Effector CD4-positive, alpha-beta T cell (primary cell): ENCODE measurements at places on chromosomes 4 and X.
A peak's percentile ranks its signal among the peaks of the same experiment; 100 is the strongest.

- no peak for DNase-seq
Observed at GRCh38 chr4:45094684-45095083, 368.3 kb upstream of the GNPDA2 start.

DNA sequence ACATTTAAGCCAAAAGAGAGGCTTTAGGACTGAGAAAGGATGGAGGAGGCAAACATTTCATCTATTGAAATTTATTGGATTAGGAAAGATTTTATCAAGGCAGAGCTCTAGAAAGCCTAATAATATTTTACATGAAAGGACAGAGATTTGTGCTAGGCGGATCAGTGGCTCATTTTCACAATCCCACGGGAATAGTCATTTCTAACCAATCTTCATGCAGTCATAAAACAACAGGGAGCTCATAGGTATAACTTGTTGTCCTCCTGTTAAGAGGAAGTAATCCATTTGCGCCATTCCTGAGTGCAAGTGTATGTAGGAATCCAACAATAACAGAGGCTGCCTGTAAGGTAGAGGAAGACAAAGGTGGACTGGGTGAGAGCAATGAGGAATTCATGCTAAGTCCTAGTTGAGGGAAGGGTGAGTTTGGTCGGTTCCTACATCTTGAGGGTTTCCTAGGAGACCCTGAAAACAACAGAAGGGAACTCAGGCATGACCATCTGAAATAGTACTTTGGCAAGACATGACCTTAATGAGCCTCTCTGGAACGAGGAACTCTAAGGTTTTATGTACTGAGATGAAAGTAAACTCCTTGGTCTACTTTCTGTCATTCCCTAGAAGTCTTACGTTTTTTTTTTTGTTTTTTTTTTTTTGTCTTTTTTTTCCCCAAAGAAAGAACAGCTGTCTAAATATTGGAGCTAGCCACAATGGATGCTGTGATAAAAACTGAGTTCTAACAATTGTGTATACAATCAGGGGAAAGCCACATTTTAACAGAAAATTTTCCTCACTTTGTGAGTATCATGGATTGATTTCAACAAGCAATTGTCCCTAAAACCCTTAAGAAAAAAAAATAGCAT lies 89.7 kb downstream of the GEMIN8 start:
- DNase-seq = no peak

- DNase-seq = no peak
Observed at GRCh38 chrX:69386681-69387080, 117.4 kb upstream of the NALF2 start.

- DNase-seq = no peak
Observed at GRCh38 chr4:104575278-104575677, 80.6 kb upstream of the CXXC4 start.

DNA sequence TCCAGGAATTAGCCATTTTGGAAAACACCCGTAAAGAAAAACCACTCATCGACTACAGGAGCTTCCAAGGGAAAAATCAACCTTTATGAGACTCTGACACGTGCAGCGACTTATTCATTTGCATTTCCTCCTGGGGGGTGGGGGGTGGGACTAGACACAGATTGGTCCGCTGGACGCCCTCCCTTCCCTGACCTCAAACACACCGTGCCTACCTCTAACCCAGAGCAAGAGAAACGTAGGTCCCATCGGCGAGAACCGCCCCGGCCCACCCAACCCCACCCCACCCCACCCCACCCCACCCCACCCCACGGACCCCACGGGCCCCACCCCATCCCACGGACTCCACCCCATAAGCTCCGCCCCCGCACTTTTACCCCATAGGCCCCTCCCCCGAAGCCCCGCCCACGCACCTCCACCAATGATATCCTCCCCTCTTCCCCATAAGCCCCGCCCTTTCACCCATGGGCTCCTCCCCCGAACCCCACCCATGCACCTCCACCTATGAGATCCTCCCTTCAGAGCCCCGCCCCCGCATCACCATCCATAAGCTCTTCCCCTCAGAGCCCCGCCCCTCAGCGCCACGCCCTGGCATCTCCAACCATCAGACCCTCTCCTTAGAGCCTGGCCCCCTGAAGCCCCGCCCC lies 1.1 kb downstream of the GTPBP6 start:
- DNase-seq = no peak

DNA sequence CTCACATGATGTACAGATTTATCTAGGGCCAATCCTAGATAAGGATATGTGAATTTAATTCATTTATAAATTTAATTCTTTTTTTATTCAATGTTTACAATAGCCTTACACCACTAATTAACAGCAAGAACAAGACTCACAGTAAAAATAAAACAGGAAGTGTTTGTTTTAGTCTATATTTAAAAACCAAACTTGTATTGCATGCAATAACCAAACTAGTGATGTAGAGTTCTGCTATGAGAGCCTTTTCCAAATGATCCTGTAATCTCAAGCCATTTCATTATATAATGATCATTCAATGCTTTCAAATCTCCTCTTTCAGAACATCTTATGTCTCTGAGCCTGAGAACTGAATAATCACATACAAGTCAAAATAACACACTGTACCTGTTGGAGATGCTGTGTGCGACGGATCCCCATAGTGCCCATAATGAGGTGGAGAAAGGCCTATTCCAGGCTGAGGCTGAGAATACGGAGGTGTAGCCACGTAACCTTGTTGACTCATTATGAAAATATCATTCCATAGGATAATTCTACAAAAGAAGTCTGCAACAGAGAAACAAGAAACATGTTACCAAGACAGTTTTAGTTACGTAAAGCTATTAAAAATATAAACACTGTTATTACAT lies 2.6 kb downstream of the SEC24D start:
- no peak for DNase-seq

- no peak for DNase-seq
Observed at GRCh38 chrX:124211312-124211942, 121.0 kb upstream of the TEX13D start.

GRCh38 chr4:185395956-185396723 lies 416 bp upstream of the LRP2BP start:
- peak; percentile 89 for DNase-seq

DNA sequence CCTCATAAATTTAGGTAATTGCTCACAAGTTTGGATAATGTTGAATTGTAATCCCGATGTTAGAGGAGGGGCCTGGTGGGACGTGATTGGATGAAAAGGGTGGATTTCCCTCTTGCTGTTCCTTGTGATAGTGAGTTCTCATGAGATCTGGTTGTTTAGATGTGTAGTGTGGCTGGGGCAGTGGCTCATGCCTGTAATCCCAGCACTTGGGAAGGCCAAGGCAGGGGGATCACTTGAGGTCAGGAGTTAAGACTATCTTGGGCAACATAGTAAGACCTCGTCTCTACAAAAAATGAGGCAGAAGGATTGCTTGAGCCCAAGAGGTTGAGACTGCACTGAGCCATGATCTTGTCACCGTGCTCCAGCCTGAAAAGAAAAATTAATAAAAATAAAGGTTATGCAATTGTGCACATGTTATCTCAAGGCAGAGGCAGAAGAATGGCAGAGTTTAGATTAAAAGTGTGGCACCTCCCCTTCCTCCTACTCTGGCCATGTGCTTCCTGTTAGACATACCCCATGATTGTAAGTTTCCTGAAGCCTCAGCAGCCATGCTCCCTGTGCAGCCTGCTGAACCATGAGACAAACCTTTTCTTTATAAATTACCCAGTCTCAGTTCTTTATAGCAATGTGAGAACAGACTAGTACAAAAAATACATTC lies 36.5 kb downstream of the ERVMER34-1 start:
- no peak for DNase-seq

DNA sequence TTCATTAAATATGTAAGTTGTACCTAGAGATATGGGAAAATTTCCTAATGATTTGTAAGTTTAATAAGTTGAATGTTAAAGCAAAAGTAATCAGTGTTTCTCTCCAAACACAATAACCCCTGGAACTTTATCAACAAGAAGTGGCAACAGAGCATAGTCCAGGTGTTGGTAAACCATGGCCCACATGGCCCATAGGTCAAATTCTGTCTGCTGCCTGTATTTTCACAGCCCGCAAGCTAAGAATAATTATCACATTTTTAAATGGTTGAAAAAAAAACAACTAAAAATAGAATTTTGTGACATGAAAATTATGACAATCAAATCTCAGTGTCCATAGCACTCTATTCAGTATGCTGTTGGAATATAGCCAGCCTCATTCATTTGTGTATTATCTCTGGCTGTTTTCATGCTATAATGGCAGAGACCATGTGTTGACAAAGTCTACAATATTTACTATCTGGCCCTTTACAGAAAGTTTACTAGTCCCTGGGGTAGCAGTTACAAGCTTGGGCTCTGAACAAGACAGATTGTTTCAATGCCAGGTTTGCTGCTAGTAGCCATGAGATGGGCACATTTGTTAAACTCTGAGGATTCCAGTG lies 395.8 kb downstream of the GASK1B start:
- no peak for DNase-seq

- no peak for DNase-seq
Observed at GRCh38 chr4:87783781-87784180, 15.6 kb upstream of the IBSP start.

- DNase-seq = no peak
Observed at GRCh38 chrX:31860686-31861085, 788.8 kb upstream of the FTHL17 start.

DNA sequence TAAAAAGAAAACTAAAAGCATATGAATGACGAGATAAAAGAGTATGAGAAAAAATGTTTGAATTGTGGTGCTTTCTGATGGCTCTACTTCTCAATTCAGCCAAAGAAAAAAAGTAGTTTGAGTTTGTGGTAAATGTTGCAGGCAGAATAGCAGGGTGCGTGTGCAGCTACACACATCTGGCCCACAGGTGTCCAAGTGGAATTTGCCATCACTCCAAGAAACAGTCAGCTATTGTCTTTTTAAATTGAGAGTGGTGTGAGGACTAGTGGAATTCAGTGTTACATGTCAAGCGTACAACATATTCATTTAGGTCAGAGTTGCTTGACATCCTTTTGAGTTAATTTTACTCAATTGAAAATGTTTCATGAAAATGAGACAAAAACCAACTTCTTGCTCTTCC lies 424.8 kb upstream of the MAD2L1 start:
- no peak for DNase-seq

- DNase-seq = no peak
Observed at GRCh38 chr4:156778606-156779005, 193.0 kb downstream of the PDGFC start.

DNA sequence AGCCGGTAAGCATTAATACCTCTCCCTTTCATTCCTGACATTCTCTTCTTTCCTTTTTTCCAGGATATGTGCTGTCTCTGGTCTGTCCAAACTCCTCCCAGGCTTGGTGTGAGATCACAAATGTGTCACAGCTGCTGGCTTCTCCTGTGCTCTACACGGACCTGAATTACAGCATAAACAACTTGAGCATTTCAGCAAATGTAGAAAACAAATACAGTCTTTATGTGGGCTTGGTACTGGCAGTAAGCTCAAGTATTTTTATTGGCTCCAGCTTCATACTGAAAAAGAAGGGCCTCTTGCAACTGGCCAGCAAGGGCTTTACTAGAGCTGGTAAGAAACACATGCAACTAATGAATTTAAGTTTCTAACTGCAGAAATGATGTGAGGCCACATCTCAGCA lies 8.4 kb downstream of the NIPAL1 start:
- no peak for DNase-seq

DNA sequence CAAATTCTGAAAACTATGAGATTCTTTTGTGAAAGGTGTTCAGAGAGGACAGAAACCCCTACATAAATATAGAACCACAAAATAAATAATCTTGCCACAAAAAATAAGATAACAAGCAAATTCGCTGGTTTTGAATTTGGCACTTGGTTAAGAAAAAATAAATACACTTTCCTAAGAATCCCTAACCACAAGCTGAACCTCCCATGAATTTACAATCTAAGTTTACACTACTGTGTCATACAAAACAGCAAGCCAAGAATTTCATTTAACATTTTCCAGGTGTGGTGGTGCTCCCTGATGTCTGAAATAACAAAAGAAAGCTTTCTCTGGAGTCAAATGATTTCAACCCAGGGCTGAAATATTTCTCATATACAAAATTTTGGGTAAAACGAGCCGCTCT lies 121.0 kb downstream of the KCNIP4 start:
- DNase-seq = no peak

- DNase-seq = no peak
Observed at GRCh38 chrX:35700121-35700520, 98.0 kb upstream of the MAGEB16 start.
